Activated naive CD8-positive, alpha-beta T cell treated with anti-CD3 and anti-CD28 coated beads, Interleukin-2, amount 50 U/mL, for 24 hours (primary cell): ENCODE measurements at places on chromosomes 11 and 22.

DNA sequence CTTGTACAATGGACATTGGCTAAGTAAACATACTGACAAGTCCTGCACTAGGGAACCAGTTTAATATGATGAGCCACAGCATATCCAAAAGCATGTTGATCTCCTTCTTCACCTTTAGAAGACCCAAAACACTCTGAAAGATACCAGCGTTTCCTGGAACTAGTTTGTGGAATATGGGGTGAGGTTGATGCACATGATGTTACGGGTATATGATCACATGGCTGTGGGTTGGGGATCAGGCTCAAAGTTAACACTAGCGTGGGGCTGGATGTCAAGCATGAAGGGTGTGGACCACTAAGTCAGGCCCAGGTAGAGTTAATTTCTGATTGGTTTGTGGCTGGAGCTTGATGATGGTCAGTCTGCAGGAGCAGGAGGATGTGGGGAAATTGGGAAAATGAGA, 9.0 kb downstream of the IGLL5 start:
- no peak overlapping the region for H3K27ac ChIP-seq
- no peaks in the 10 kb centered on the region for H3K36me3 ChIP-seq
- H3K27me3 ChIP-seq: peaks cover 11% of the 10 kb centered on the region
- H3K4me3 ChIP-seq: no peak overlapping the region

DNA sequence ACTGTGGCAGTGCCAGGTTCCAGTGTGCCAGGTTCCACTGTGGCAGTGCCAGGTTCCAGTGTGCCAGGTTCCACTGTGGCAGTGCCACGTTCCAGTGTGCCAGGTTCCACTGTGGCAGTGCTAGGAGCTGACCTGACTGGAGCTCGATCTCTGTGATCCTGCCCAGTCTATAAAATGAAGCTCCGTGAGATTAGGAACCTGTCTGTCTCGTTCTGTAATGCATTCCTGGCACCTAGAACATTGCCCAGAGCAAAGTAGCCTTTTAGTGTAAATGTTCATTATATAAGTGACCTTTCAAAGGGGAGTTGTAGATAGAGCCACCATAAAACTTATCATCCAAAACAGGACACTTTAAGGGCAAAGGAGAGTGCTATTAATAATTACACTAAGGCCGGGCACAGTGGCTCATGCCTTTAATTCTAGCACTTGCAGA, 36.0 kb downstream of the ART5 start:
- no peaks in the 10 kb centered on the region for H3K36me3 ChIP-seq
- no peak overlapping the region for H3K4me3 ChIP-seq
- peaks cover 2% of the 10 kb centered on the region for H3K27me3 ChIP-seq
- no peak for DNase-seq
- no peak overlapping the region for H3K27ac ChIP-seq

DNA sequence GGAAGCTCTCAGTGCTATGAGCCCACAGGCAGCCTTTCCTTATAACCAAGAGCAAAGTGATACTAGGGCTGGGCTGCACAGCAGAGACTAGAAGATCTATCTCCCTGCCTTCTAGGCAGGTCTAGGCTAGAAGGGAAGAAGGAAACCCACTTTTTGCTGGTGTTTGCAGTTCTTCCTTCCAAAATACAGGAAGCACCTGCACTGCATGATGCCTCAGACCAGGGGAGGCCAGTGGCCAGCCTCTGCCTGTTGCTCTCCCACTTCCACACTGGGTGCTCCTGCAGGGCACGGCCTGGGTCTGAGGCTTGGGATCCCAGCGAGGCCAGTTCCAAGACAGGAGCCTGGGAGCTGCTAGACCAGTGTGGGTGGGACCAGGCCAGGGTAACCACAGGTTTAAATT, 6.0 kb upstream of the UCP3 start:
- no peak overlapping the region for H3K4me3 ChIP-seq
- no peaks in the 10 kb centered on the region for H3K27me3 ChIP-seq
- H3K36me3 ChIP-seq: peaks cover 45% of the 10 kb centered on the region
- no peak overlapping the region for H3K27ac ChIP-seq
- no peak for DNase-seq

DNA sequence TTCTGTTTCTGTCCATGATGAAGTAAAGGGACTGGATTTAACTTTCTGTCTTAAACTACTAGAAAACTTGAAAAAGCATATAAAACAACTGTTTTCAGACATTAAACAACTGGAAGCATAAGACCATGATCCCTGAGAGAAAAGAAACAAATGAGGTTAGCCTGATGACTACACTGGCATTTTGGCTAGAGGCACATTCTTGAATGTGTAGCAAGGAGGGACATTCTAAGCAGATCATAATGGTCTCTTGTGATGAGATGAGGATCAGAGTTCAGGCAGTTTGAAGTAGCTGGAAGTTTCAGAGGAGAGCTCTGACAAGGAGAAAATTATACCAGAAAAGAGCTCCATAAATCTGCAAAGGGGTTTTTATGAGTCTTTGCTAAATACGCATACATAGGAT, 75.4 kb downstream of the AASDHPPT start:
- H3K4me3 ChIP-seq: no peak overlapping the region
- no peak overlapping the region for H3K27ac ChIP-seq
- no peak for DNase-seq
- no peaks in the 10 kb centered on the region for H3K4me1 ChIP-seq
- H3K36me3 ChIP-seq: no peaks in the 10 kb centered on the region

- no peak overlapping the region for H3K27ac ChIP-seq
- H3K4me1 ChIP-seq: peaks cover 4% of the 10 kb centered on the region
- no peak for DNase-seq
- H3K4me3 ChIP-seq: no peak overlapping the region
Measured at GRCh38 chr11:131672191-131672590, 301.8 kb downstream of the NTM start.

- no peak overlapping the region for H3K4me3 ChIP-seq
- H3K4me1 ChIP-seq: no peaks in the 10 kb centered on the region
- no peaks in the 10 kb centered on the region for H3K36me3 ChIP-seq
- DNase-seq: no peak
Measured at GRCh38 chr11:103525069-103525468, 415.8 kb downstream of the DYNC2H1 start.

DNA sequence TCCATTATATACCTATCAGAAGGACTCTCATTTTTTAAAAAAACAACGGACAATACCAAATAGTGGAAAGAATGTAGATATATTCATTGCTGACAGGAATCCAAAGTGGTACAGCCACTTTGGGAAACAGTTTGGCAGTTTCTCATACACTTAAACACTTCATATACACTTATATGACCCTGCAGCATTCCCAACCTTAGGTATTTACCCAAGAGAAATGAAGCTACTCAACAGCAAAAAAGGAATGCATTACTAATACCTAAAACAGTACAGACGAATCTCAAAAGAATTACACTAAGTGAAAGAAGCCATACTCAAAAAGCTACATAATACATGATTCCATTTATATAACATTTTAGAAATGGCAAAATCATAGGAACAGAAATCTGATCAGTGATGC, 51.5 kb downstream of the RBFOX2 start:
- no peak for DNase-seq
- no peaks in the 10 kb centered on the region for H3K4me1 ChIP-seq
- H3K27me3 ChIP-seq: peaks cover 2% of the 10 kb centered on the region
- H3K4me3 ChIP-seq: no peak overlapping the region
- H3K27ac ChIP-seq: no peak overlapping the region
- no peaks in the 10 kb centered on the region for H3K36me3 ChIP-seq

- DNase-seq: no peak
- H3K27ac ChIP-seq: no peak overlapping the region
- no peak overlapping the region for H3K4me3 ChIP-seq
Measured at GRCh38 chr11:44417731-44418455, 108.0 kb upstream of the ALX4 start.

DNA sequence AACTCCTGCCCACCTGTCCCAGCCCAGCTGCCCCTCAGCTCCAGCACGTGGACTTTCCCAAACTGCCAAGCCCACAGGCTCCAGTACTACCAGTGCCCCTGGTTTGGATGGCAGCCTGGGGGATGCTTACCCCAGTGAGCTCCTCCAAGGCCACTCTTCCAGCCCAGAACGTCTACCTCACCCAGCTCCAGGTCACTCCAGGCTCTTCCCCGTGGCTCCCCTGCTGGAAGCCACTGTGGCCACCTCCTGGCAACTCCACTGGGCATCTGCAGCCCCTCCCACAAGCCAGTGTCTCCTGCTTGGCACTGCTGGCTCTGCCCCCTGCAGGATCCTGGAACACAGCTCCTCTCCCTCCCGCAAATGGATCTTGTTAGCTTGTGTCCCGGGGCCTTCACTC, 29.3 kb downstream of the LMO1 start:
- no peak overlapping the region for H3K4me3 ChIP-seq
- H3K27me3 ChIP-seq: no peaks in the 10 kb centered on the region
- no peak for DNase-seq
- no peaks in the 10 kb centered on the region for H3K36me3 ChIP-seq
- H3K4me1 ChIP-seq: peaks cover 4% of the 10 kb centered on the region
- no peak overlapping the region for H3K27ac ChIP-seq

GRCh38 chr11:113574586-113574985, 99.4 kb upstream of the DRD2 start:
- no peak overlapping the region for H3K27ac ChIP-seq
- no peaks in the 10 kb centered on the region for H3K4me1 ChIP-seq
- H3K4me3 ChIP-seq: no peak overlapping the region
